Activated CD4-positive, alpha-beta T cell treated with anti-CD3 and anti-CD28 coated beads for 36 hours (primary cell): ENCODE measurements at places on chromosomes 13 and 19.

DNA sequence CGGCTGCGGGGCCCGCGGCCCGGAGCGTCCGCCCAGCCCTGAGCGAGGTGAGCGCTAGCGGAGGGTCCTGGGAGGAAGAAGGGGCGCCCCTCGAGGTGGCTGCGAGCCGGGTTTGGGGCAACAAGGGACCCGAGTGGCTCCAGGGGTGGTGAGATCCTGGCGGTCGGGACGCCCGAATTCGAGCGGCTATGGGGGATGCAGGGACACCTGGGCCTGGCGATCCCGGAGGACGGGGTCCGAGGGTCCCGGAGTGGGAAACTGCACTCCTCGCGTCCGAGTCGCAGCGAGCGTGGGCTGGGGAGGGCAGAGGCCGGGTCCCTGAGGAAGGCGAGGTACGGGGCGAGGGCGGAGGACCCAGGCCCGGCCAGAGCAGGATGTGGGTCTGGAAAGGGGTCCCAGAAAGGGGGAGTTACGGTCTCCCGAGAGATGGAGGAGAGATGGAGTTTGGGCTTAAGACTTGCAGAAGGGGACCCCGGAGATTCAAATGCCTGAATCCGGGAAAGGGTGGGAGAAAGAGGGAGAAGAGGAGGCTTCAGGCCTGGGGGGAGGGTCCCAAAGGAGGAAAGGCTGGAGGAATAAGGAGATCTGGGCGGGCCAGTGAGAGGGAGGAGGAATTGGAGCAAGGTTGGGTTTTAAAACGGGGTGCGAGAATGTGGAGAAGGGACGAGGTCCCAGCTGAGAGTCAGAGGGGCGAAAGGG lies 542 bp downstream of the CACNG7 start:
- no peak for DNase-seq

DNA sequence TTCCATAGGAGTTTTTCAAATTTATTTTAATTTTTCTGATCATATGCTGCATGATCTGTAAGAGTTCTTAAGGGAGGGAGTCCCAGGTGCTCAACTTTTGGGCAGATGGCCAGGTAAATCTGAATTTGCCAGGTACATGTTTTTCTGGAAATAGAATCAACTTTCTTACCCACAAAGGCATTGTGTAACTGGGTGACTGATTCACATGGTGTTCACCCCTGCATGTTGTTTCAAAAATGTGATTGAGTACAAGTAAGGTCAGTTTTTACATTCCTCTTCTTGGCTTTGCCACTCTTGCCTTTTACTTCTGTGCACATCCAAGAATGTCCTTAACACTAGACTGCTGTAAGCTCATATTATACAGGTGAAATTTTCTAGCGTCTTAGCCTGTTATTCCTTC lies 30.4 kb downstream of the RB1 start:
- no peak for DNase-seq

DNA sequence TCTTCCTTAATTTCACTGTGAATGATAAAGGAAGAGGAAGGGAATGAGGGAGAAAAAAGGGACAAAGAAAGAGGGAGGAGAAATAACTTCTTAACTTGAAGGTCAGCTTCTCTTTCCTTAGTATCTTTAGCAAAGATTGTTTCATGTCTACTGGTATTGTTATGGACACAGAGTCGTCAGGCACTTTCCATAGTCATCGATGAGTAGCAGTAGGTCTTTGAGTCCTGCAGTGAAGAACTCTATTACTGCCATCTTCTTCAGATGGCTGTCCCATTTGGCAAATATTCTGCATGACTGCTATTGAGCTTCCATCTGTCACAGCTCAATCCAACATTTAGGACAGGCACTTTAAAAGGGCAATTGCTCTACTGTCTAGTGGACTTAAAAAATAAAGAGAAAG lies 2463.1 kb downstream of the PCDH9 start:
- no peak for DNase-seq

- DNase-seq, result no peak
Observed at GRCh38 chr13:64579331-64579730, 2650.8 kb downstream of the PCDH9 start.

GRCh38 chr13:25200783-25201182 lies 28.7 kb upstream of the AMER2 start:
- no peak for DNase-seq

- no peak for DNase-seq
Observed at GRCh38 chr13:111111376-111111937, 3.7 kb upstream of the ARHGEF7 start.
